AG09309 (cell line): ENCODE measurements at places on chromosomes 1 and 21.
A peak's percentile ranks its signal among the peaks of the same experiment; 100 is the strongest.

GRCh38 chr1:33273406-33273805 lies 17.1 kb downstream of the ZNF362 start:
- no peak for DNase-seq

- DNase-seq = no peak
These were observed 30.0 kb upstream of the LRRC8C start for GRCh38 chr1:89602871-89603404.

GRCh38 chr1:160519642-160520435 lies 3.2 kb downstream of the SLAMF6 start:
- no peak for DNase-seq

DNA sequence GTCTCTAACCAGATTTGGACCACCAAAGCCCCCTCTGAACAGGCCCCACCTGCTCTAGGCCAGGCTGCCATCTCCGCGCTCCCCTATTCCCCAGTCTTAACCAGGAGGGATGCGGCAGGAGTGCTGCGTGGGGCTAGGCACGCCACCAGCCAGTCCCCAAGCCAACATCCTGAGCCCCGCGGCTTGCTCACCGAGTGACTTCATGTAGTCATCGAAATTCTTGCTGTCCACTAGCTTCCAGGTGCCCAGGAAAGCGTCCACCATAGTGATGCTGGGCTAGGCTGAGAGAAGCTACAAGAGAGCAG lies 173 bp downstream of the FABP3 start:
- DNase-seq = no peak

- no peak for DNase-seq
These were observed 190.0 kb upstream of the EDN2 start for GRCh38 chr1:41674522-41674921.

DNA sequence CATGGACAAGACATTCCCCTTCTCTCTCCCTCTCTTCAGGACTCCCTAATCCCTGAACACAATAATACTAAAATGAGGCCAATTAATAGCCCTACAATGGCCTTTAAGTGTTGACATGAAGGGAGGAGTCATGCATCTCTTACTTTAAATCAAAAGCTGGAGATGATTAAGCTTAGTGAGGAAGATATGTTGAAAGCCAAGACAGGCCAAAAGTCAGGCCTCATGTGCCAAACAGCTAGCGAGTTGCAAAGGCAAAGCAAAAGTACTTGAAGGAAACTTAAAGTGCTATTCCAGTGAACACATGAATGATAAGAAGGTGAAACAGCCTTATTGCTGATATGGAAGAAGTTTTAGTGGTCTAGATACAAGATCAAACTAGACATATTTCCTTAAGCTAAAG lies 49.5 kb upstream of the CD46 start:
- DNase-seq = no peak

DNA sequence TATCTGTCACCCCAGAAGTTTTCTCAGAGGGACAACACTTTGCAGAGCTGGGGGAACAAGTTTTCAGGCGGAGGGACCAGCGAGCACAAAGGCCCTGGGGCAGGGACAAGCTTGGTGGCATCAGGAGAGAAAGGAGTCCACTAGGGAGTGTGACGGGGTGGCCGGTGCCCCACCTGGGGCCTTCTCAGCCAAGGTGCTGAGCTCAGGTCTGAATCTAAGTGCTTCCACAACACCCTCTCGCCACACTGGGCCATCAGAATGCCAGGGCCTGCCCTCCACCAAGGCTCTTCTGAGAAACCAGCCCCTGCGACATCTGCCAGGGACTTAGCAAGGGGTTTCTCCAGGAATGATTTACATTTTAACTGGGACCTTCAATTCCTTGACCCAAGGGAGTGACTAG lies 7.8 kb upstream of the TNFRSF8 start:
- DNase-seq = no peak

GRCh38 chr1:4733446-4734177 lies 79.2 kb downstream of the AJAP1 start:
- no peak for DNase-seq

- no peak for DNase-seq
These were observed 38.4 kb upstream of the HMGB4 start for GRCh38 chr1:33825506-33825905.

GRCh38 chr1:8712413-8713231 lies 104.8 kb downstream of the RERE start:
- DNase-seq = peak; percentile 86

- peak; percentile 57 for DNase-seq
These were observed 68.5 kb downstream of the GPR88 start for GRCh38 chr1:100606438-100606837.

GRCh38 chr21:31845151-31845729 lies 27.6 kb upstream of the HUNK start:
- no peak for DNase-seq

- no peak for DNase-seq
These were observed 611.5 kb upstream of the RGS18 start for GRCh38 chr1:191546803-191547202.

DNA sequence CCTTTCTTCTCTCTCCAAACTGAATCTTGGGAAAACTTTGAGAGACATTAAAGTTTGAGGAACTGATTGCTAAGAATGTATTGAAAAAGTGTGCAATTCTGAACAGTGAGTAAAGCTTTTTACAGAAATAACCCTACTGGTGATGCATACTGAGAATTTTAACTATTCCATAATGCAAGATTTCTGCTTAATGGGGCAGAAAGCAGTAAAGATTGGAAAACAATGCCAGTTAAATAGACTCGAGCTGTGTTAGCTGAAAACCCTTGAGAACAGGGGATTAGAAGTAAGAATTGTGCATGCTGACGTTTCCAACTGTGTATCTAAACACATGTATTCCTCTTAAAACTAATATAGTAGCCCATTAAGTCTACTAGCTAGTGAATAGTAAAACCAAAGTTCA lies 1500.2 kb upstream of the PRMT6 start:
- no peak for DNase-seq

- no peak for DNase-seq
These were observed 1.6 kb downstream of the IFI44 start for GRCh38 chr1:78651241-78651640.

- DNase-seq = no peak
These were observed 163.4 kb upstream of the CD34 start for GRCh38 chr1:208074353-208074752.

DNA sequence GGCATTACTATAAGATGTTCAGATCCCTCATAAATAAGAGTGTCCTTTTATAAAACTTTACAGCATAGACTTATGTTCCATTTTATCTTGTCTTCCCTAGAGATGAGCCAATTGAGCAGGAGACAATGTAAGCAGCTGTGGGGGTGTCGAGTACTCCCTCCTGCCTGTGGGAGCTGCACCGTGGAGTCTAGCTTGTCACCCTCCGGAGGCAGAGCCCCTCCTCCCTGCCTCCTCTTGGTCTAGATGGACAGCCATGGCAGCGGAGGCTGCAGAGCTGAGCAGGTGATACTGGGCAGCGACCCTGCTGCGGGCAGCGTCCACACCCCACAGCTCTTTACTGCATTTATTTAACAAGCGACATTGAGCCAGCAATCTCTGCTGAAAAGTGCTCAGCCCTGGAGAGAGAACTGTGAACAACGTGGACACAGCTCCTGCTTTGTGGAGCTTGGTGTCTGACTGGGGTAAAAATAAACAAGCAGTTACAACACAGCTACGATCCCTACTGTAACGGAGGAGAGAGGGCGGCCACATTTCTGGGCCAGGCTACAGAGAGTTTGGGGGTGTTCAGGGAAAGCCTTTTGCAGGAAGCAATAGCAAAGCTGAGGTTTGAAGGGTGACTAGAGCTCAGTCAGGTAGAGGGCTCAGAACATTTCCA lies 12.8 kb upstream of the KIF21B start:
- no peak for DNase-seq

DNA sequence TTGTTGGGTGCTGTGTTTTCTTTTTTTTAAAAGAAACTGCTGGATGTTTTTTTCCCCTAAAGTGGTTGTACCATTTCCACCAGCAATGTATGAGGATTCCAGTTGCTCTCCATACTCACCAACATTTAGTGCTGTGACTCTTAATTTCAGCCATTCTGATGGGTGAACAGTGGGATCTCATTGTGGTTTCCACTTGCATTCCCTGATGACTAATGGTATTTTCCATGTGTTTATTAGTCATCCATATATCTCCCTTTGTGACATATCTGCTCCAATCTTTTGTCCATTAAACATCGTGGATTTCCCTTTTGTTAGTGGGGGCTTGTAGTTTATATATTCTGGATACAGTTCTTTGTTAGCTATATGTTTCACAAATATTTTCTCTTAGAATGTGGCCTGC lies 206.0 kb downstream of the CAMTA1 start:
- DNase-seq = no peak

- DNase-seq = no peak
These were observed 6.0 kb upstream of the ACTRT2 start for GRCh38 chr1:3015269-3015635.

DNA sequence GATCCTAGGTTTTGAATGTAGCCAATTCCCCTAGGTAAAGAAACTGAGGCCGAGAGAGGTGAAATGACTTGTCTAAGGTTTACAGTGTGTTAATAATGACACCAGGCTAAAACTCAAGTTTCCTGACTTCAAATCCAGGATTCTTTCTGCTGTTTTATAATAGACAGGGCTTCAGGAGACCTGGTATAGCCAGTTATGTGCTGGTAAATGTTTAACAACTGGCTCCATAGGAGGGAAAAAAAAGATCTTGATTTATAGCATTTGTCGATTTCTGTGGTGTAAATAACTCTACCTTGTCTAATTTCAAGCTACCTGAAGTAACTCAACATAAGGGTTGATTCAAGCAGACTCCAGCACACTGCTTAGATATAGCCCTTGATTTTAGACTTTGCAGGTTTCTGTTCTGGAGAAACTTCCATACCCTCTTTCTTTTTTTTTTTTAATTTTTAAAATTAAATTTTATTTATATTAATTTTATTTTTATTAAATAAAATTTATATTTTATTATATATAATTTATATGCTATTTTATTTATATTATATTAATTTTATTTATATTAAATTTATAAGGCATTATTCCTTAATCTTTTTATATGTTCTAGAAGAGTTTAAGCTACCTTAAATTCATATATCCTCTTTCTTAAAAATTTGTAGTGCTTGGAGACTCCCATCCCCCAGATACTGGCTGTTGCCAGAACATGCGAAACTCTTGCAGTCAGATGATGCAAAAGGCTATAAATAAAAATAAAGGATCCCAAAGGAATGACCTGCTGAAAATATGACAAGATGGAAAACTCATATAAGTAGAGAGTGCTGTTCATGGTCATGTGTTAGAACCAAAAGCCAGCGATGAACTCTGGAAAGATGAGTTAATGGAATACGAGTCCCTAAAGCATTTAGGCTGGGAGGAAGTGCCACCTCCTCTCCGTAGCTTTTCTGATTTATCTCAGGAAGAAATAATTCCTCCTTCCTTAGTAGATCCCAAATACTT lies 35.4 kb upstream of the SRSF10 start:
- DNase-seq = peak; percentile 76

DNA sequence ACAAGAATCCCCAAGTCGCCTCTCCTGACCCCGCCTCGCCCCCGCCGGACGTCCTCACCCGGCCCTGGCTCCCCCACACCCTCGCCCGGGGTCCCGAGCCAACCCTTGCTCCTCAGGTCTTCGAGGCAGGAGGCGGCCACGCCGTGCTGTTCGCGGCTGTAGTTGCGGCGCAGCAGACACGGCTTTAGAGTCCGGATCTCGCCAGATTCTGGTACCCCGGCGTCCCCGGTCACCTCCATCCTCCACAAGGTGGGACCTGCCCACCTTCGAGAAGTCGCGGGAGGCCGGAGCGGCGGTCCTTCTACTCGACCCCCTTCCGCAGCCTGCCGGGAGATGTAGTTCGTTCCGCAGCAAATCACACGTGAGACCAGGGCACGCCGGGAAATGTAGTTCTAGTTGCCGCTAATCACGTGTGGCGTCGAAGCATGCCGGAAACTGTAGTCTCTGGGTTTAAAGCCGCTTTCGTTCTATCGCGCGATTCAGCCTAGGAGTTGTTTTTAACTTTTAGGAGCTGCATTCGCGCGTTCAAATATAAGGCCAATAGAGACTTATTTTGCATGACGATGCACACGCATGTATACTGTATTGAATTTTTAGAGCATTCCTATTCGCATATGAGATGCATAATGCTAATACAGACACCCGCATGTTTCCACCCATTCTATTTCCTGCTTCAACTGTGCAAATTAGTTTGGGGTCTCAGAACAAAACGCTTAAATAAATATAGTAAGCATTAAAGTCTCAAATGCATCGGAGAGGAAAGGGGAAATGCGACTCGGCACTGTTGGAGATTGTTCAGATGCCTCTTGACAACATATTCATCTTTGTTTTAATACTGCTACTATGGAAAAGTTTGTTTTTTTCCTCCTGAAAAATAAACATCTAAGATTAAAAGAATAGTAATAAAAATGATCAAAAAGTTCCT lies at the start of gene DFFA:
DFFA (minus strand) TSS at position 310 of the 925 bp plus-strand sequence; CDS start at position 239, 71 bp downstream.
- DNase-seq = peak; percentile 70

GRCh38 chr1:152182431-152182830 lies 23.4 kb upstream of the RPTN start:
- DNase-seq = no peak

GRCh38 chr1:111542187-111542586 lies 38.8 kb upstream of the ADORA3 start:
- no peak for DNase-seq

- no peak for DNase-seq
These were observed 24.1 kb downstream of the ACTA1 start for GRCh38 chr1:229409616-229410369.

- DNase-seq = no peak
These were observed 1.7 kb downstream of the BTG2 start for GRCh38 chr1:203306965-203307541.
